ENCODE measurements at places on chromosomes 12 and 14.

GRCh38 chr12:111408116-111408440, 2.4 kb downstream of the SH2B3 start:
- DNase-seq = no peak

DNA sequence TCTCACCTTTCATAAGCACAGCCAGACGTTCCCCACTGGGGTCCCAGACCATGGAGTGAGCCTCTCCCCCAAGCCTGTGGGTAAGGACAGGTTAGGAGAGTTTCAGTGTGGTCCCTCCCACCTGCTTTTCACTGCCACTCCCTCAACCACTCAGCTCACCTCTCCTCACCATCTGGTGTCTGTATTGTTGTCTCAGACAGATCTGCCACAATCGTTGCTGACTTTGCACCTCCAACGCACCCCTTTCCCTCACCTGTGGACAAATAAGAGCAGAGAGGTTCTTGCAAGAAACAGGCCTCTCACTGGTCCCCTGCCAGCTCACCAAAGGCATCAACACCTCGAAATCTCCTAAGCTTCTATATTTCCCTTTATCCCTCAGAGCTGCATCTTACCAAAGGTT, 8.8 kb downstream of the MYG1 start:
- DNase-seq = no peak

DNA sequence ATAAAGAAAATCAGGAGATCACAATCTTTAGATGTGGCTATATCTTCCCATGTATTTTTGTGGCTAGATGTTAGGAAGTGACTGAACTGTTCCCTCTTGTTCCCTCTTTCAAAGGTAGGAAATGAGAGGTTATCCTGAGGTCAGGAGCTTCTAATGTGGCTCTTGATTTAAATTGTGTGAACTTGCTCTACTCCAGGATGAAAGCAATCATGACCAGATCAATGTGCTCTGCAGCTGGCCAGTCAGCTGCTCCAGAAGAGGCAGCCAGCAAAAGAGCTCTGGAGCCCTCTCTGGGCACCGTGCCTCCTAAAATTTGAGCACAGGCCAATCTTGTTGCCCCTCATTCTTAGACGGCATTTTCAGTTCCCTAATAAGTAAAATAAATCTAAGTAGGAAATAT, 32.0 kb downstream of the CDK17 start:
- no peak for DNase-seq

- no peak for DNase-seq
Measured at GRCh38 chr12:71230542-71230941, 72.7 kb upstream of the TSPAN8 start.

- no peak for DNase-seq
Measured at GRCh38 chr12:64814432-64814831, 10.0 kb upstream of the TBC1D30 start.

DNA sequence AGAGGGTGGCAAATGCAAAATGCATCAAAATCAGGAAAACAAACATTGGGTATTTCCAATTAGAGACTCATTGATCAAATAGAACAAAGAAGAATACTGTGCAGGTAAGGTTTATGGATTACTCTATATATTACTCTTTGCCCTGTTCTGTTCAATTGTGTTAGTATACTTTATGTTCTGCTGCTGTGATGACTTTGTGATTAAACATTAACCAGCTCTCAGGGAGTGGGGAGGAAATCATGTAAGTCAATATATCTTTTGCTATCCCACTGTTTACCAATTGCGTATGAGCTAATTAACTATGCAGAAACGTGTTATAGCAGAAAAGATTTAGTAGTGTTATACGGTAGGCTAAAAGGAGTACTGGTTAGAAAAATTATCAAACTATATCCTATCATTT, 129.4 kb downstream of the PDE3A start:
- DNase-seq = no peak

GRCh38 chr12:83224012-83224411, 537.3 kb downstream of the TMTC2 start:
- DNase-seq = no peak

Data from hematopoietic multipotent progenitor cell treated with erythropoietin and hydrocortisone succinate and interleukin-3 and kit ligand, for 8 days (in vitro differentiated cells).